ENCODE measurements at places on chromosomes 16 and 17.

- no peak for DNase-seq
These were observed 833.8 kb upstream of the RBFOX1 start for GRCh38 chr16:6498858-6499257.

DNA sequence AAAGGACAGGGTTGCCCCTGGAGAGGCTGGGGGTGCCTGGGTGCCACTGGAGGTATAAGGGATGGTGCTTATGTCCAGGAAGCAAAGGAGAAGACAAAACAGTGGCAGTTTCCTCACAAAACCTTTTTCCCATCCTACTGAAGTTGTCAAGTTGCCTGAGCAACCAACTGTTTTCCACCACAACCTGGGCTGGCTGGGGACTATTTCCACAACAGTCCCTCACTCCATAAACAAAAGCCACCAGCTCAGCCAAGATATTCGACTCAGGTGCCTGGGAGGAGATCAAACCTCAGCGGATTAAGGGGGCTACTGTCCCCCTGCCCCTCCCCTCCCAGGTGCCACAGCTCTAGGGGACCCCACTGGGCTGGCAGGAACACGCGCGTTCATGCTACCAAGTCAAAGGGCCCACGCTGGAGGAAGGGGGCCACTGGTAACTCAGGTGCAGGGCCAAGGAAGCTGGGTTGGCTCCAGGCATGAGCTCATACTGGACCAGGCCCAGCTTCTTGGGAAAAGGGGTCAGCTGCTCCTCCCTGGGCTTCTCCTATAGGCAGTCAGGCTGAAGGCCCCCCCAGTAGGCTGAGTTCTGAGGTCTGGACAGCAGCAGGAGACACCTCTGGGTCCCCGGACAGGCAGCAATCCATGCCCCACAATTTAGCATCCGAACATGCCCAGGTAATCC, 45.7 kb upstream of the MRPS23 start:
- DNase-seq = no peak

DNA sequence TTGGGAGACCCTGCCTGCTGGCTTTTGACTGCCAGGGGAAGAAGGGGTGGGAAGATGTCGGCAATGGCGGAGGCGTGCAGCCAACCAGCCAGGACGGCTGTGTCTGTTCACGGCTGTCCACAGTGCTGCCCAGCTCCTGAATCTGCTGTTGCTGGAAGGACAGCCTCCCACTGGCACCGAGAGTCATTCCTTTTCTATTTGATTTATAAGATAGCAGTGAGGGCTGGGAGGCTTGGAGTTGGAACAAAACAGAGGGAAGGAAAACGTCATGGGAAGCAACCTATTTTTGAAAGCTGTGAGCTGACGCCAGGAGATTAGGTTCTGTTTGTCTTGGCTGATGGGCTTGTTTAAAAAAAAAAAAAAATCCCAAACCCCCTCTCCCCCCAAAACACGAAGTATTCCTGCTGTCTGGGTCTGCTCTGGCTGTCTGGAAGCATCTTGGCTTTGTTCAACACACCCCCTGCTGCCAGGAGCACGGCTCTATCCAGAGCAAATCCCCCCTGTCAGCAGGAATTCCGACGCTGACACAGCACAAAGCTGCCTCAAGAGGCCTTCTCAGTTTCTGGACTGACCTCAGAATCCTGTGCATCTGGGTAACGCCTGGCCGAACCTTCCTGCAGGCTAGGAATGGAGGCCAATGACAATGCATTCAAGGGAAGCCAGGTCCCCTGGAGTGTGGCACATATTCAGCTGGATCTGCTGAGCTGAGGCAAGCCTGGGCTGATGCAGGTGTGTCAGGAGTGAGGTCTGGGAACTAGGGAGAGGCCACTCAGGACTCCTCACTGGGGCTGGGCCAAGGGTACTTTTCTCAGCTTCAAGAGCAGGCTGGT, 41.0 kb upstream of the SREBF1 start:
- DNase-seq = no peak

DNA sequence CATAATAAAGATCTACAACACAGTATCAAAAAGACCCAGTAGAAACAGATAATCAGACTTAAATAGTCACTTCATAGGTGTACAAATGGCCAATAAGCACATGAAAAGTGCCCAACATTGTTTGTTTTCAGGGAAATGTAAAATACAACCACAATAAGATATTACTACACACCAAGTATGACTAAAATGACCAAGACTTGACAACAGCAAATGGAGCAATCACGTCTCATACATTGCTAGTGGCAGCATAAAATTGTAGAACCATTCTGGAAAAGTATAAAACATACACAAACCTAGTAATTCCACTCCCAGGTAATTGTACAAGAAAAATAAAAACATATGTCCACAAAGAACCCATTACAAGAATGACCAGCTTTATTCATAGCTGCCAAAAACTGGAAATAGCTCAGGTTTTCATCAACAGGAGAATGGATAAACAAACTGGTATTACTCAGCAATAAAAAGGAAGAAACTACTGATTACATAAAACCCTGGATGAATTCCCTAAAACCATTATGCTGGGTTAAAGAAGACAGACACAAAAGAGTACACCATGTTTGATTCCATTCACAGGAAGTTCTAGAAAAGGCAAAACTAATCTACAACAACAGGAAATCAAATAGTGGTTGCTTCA, 85.6 kb downstream of the TTC19 start:
- no peak for DNase-seq
